ENCODE measurements at places on chromosomes 3 and 15.
A peak's percentile ranks its signal among the peaks of the same experiment; 100 is the strongest.

GRCh38 chr3:155525324-155525833 is 219.5 kb downstream of the PLCH1 start:
- no peak for DNase-seq

- DNase-seq, result no peak
Observed at GRCh38 chr3:111277226-111277625, 205.6 kb downstream of the NECTIN3 start.

GRCh38 chr15:25250906-25251622 is 187.8 kb downstream of the UBE3A start:
- DNase-seq, result no peak

DNA sequence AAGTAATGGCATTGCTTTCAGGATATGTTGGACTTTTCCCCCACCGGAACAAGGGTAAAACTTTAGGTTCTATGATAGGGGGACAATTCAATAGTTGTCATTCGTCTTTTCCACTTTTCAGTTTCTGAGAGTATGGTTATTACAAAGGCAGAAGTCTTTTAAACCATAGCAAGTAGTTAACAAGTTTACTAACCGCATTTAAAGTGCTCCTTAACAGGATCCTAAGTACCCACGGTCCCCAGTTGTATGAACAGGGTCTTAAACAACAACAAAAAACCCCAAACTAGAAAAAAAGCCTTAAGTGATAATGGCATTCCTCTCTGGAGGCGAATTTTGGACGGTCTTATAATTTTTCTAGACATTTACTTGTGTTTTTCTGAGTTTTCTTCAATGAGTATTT is 831 bp downstream of the IFT57 start:
- no peak for DNase-seq

DNA sequence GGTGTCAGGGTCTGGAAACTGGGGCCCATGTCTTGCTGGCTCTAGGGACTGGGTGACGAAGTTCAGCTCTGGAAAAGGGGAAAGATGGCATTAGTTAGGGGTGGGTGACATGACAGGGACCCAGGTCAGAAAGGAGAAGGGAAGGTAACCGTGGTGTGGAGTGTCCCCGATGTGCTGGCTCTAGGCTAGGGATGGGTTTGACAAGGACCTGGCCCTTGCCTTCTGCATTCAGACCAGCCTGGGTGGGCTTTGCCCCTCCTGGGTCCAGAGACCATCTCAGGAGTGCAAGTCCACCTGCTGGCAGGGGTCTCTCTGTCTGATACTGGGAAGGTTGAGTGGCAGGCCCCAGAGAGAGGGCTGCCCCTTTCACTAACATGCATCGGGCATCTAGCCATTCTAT is 28.7 kb upstream of the ATP2B2 start:
- no peak for DNase-seq

DNA sequence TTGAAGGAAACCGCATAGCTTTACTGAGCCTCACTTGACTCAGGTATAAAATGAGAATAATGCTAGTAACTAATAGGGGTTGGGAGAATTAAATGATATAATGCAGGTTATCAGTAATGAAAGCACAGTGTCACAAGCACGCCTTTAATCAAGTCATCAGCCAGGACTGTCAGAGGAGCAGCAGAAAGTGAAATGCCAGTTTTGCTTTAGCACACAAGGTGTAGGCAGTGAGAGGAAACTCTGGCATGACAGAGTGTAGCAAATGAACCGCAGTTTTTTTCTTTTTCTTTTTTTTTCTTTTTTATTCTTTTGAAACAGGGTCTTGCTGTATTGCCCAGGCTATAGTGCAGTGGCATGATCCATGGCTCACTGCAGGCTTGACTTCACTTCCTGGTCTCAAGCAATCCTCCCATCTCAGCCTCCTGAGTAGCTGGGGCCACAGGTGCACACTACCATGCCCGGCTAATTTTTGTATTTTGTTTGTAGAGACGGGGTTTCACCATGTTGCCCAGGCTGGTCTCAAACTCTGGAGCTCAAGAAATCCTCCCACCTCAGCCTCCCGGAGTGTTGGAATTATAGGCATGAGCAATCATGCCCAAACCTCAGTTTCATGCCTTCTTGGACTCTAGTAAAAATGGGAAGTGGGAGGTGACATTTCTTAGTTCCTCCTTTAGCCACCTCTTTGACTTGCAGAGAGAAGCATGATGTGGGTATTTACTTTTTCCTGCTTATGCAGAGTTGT is 9.7 kb upstream of the SCAANT1 start:
- no peak for DNase-seq

GRCh38 chr3:182305881-182306665 is 487.2 kb upstream of the ATP11B start:
- no peak for DNase-seq

- no peak for DNase-seq
Observed at GRCh38 chr3:189233225-189233858, 61.6 kb downstream of the TPRG1 start.

DNA sequence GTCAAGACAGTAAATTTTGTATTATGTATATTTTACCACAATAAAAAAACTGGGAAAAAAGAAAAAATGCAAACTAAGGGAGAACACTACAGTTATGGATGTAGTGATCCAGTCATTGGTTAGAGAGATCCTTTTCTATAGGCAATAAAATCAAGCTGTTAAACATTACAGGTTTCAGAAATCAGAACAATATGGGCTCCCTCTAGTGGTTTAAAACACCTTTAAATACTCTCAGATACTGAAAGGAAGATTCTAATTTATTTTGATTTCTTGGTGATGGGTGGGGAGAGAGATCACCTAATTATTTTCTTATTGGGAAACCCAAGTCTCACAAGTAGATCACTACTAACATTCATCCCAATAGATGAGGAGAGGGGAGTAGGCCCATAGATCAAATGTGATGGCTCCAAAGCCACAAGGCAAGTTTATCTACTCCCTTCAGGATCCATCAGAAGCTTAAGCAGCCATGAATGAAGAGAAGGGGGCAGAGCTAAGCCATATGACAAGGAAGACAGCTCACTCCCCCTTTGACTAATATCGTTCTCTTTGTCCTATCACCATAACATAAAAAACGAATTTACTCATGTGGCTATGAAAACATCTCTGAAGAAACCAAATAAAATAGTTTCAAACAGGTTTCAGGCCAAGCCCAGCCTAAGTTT is 118.6 kb downstream of the ANO10 start:
- DNase-seq, result peak; percentile 62

- no peak for DNase-seq
Observed at GRCh38 chr3:151002003-151002981, 29.8 kb upstream of the CLRN1 start.

DNA sequence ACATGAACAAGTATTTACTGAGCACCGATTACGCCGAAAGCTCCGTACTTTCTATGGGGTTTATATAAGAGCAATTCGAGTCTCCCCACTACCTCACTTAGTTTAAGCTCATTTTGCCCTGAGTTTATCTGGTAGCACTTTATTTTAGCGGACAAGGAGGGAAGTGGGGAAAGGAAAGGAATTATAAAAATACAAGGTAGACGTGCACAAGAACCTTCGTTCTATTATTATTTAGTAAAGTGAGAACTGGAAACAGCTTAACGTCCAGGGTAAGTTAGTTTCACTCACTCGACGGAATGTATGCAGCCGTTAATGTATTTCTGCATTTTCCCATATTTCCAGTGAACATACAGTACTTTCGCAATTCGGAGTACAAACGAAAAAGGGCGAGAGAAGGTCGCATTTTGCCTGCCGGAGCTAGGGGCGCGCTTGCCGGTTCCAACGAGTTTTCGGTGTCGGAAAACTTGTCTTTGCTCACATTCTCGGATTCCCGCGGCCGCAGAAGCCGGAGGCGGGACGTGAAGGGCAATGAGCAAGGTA is 1.2 kb upstream of the STT3B start:
- no peak for DNase-seq

- DNase-seq, result no peak
Observed at GRCh38 chr3:170278627-170279026, 56.4 kb downstream of the PRKCI start.

GRCh38 chr3:157573281-157573680 is 70.1 kb upstream of the VEPH1 start:
- no peak for DNase-seq

DNA sequence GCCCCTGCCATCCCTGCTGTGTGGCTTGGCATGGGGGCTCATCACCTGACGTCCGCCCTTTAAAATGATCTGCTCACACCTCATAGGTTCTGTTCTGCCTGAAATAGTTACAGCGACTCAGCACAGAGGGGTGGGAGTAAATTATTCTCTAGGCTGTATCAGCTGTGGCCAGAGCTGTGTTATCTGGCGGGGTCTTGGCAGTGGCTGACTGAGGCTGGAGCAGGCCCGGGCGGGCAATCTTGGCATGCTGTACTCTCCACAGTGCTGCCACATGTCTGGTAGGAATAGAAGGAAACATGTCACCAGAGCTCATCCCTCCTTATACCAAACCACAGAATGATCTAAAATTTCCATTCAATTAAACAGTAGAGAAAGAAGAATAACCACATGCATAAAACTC is 499.9 kb upstream of the LMCD1 start:
- no peak for DNase-seq

- DNase-seq, result peak; percentile 8
Observed at GRCh38 chr15:85793641-85794597, 806 bp downstream of the KLHL25 start.

All from CD4-positive, alpha-beta T cell treated with Interleukin-4 for 4 hours (primary cell).